ENCODE measurements at places on chromosomes 13 and 19.

GRCh38 chr13:30972888-30973377 lies 40.5 kb downstream of the TEX26 start:
- DNase-seq: no peak

DNA sequence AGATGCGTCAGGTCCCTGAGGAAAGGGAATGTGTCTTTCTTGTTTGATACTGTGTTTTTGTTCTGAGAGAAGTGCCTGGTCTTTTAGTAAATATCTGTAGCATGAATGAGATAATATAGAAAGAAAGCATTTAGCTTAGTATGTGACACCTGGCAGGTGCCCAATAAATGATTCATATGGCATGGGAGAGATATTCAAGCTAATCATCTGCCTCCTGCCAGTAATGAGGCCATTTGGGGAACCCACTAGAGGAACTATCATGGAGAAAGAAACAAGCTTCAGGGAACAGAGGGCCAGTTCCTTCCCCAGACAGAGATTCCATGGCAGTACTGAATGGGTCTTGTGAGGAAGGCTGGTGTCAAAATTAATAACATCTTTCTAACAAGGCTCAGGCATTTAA lies 603.9 kb downstream of the DCT start:
- DNase-seq: no peak

GRCh38 chr13:107937848-107938247 lies 277.5 kb downstream of the LIG4 start:
- DNase-seq: no peak

GRCh38 chr13:32036757-32037156 lies 5.2 kb downstream of the FRY start:
- DNase-seq: no peak

- DNase-seq: no peak
These were observed 6.0 kb downstream of the DDX39A start for GRCh38 chr19:14412996-14413692.

DNA sequence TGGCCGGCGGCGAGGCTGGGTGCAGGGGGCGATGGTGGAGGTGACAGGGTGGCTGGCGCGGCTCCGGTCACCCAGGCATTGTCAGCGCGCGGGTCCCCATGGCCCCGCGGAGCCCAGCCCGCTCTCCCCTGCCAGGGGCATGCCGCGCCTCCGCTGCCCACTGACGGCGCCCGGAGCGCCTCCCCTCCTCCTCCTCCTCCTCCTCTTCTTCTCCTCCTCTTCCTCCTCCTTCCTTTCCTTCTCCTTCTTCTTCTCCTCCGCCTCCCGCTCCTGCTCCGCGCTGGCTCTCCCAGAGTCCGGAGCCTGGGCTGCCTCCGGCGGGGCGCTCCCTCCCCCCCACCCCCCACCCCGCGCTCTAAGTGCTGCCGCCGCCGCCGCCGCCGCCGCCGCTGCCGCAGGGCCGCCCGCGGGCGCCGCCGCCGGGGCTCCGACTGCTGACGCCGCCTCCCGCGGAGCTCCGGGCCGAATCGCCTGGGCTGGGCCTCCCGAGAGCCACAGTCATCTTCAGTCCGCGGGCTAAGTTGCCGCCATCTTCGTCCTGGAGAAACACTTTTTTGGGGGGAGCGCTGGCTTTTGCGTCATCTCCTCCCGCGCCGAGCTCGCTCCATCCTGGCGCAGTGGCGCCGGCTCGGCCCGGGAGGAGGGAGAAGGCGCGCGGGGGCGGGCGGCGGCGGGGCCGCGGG lies 348.3 kb downstream of the LIG4 start:
- no peak for DNase-seq

DNA sequence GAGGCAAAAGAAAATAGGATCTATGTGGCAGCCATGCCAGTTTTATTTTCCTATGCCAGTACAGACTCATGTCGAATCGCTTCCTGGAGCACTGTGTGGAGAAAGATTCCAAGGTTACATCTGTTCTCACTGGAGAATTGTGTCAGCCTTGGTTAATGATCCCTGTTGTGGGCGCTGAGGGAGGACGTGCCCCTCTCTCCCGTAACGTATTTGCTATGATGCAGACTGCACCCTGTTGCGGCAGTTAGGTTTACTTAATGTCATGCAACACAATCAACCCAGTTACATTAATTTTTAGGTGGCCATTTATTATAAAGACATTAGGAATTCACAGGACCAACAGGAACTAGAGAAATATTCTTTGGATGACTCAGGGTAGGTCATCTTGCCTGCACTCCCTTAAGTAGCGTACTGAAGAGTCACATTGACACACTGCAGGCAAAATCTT lies 892.9 kb downstream of the EFNB2 start:
- no peak for DNase-seq

DNA sequence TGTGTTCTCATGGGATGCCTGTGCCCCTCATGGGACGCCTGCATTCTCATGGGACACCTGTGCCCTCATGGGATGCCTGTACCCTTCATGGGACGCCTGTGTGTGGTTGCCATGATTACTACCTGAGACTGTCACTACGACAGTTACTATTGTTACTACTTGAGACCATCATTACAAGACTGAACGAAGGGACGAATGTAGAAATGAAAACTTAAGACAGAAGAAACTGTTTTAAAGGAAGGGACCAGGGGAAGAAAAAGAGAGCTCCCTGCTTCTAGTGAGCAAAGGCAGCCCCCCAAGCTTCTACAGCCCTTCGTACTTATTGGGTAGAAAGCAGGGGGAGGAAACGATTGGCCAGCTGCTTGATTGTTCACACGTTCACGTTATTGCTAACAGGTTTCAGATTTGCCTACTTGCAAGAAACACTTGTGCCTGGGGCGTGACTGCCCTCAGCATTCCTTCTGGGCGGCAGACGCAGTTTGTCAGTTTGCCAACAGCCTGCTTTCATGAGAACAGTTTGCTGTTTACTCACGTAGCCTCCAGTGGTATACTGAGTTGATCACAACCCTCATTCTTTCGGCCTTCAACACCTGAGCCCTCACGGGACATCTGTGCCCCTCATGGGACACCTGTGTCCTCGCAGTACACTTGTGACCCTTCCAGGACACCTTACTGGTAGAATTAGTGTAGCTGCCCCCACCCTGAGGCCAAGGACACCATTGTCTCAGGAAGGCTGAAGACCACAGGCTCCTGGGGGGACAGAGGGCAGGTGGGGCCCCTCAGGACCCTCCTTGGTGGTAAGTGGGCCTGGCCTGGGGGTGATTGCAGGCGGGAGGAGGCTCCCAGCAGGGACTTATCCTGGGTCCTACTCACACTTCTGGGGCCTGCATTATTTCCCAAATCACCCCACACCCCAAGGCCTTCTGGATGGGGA lies 2.5 kb upstream of the S1PR4 start:
- peak; percentile 15 for DNase-seq

DNA sequence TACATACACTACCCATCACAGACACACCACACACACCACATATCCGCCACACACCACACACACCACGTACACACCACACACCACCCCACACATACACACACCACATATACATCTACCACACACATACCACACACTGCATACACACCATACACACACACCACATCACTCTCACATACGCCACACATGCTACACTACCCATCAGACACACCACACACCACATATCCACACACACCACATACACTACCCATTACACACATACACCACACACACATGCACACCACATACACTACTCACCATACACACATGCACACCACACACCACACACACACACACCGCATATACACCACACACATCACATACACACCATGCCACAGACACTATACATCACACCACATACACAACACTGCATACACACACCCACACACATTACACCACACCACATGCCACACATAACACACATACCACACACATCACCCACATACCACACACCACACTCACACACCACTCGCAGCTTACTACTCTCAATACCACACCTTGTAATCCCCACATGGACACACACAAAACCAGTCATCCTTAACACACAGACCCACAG lies 9.5 kb downstream of the ERFL start:
- DNase-seq: no peak

- no peak for DNase-seq
These were observed 4.0 kb downstream of the ZNF331 start for GRCh38 chr19:53541971-53542370.

DNA sequence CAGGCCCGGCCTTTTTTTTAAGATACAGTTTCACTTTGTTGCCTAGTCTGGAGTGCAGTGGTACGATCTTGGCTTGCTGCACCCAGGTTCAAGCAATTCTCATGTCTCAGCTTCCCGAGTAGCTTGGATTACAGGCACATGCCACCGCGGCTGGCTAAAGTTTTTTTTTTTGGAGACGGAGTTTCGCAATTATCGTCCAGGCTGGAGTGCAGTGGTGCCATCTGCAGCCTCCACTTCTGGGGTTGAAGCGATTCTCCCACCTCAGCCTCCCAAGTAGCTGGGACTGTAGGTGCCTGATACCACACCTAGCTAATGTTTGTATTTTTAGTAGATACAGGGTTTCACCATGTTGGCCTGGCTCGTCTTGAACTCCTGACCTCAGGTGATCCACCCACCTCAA lies 4.9 kb upstream of the CARM1 start:
- no peak for DNase-seq

GRCh38 chr19:47228168-47228936 lies 2.6 kb downstream of the BBC3 start:
- DNase-seq: no peak

- no peak for DNase-seq
These were observed 18.9 kb downstream of the PEG3 start for GRCh38 chr19:56821675-56822074.

DNA sequence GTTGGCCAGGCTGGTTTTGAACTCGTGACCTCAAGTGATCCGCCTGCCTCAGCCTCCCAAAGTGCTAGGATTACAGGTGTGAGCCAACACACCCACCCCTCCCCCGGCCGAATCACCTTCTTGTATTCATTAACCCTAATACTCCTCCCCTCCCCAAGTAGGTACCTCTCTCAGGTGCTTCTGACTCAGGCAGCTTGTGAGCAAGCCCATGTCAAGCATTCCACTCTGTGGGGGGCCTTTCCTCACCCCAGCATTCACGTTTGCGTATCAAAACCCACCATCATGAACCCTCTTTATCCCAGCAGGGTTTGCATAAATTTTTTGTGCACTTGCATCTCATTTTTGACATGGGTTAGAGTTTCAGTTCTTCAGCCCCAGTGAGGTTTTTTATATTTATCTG lies 23.6 kb upstream of the RFXAP start:
- DNase-seq: no peak

Data from NCI-H1436 treated with DMSO at 0.1 percent for 48 hours (cell line).